ENCODE measurements at places on chromosomes 2 and 18. TPM values are rescaled to one million over a fixed set of nuclear protein-coding genes. Genes with fewer than 3 reads are reported as not detected.

ANTXR1 gene
- total RNA-seq: 0.09 TPM

CSRNP3 gene
- not detected for total RNA-seq

RFTN2 gene
- not detected for total RNA-seq

KCNK3 gene
- total RNA-seq: not detected

VSNL1 gene
- total RNA-seq: not detected

WNT10A gene
- total RNA-seq: 27.9 TPM

LBX2 gene
- total RNA-seq: 0.36 TPM

ZEB2 gene
- 13.5 TPM for total RNA-seq

ARHGAP28 gene
- total RNA-seq: not detected

YIPF4 gene
- 32.1 TPM for total RNA-seq

PPP4R3B gene
- 80.6 TPM for total RNA-seq

IL18RAP gene
- 5.8 TPM for total RNA-seq

DSG1 gene
- total RNA-seq: not detected

TMEM247 gene
- not detected for total RNA-seq

C2orf15 gene
- 1.4 TPM for total RNA-seq

TAF1B gene
- 22.3 TPM for total RNA-seq

ALPP gene
- not detected for total RNA-seq

REG3G gene
- total RNA-seq: not detected

ALPG gene
- total RNA-seq: not detected

ALKAL2 gene
- total RNA-seq: not detected

ZSWIM2 gene
- not detected for total RNA-seq

ASB1 gene
- total RNA-seq: 39.8 TPM

DNA sequence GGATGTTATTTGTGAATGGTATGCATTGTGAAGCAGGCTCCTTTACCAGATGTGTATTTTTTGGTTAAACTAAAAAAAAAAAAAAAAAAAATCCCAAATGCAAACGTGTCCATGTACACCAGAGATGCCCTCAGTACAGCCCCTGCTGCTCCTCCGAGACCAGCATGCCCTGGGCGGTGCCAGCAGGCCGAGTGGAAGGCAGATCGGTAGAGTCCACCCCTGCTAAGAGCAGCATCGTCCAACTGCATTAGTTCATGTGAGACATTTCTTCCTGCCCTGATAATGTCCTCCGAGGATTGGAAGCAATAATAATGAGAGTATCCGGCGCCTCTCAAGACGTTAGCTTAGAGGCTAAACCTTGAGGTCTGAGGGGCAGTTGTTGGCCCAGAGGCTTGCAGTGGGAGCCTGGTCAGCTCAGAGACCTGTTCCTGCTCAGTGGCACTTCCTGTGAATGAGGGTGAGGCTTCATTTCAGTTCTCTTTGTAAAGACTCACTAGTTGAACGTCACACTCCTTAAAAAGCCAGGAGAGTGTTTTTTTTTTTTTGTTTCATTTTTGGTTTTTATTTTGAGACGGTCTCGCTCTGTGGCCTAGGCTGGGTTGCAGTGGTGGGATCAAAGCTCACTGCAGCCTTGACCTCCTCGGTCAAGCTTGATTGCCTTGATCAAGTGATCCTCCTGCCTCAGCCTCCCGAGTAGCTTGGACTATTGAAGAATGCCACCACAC, 5.6 kb downstream of the SLC66A3 start:
- DNase-seq: no peak

GRCh38 chr2:171308280-171309054, 125.3 kb downstream of the METTL8 start:
- DNase-seq: no peak

- no peak for DNase-seq
Measured at GRCh38 chr2:128513961-128514283, 195.3 kb upstream of the HS6ST1 start.

GRCh38 chr2:12897181-12897580, 180.4 kb downstream of the TRIB2 start:
- no peak for DNase-seq

DNA sequence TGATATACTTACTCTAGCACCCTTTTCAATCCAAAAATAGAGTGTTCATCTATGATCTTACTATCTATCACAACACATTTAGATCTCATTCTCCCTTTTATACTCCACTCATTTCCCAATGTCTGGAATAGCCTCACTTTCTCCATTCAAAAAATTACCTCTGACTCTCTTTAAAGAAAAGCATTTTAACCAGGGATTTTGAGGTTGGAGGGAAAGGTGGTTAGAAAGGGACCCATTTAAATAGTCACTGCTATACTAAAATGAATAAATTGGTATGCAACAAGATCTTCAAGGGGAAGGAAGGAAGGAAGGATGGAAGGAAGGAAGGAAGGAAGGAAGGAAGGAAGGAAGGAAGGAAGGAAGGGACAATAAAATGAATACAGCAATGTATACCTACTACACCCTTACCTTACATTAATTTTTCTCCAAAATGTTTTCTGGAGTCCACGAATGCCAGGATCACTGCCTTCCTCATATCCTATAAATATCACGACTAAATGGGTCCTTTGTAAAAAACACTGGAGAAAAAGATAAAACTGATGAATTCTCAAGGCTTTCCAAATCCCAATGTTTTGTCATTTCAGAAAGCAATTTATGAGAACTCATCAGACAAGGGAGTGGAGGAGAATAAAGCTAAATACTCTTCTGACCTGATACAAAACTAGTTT, 202.7 kb downstream of the ZEB2 start:
- no peak for DNase-seq

GRCh38 chr18:33459612-33460011, 19.1 kb upstream of the CCDC178 start:
- DNase-seq: no peak

- no peak for DNase-seq
Measured at GRCh38 chr2:134766583-134766982, 47.8 kb upstream of the TMEM163 start.

DNA sequence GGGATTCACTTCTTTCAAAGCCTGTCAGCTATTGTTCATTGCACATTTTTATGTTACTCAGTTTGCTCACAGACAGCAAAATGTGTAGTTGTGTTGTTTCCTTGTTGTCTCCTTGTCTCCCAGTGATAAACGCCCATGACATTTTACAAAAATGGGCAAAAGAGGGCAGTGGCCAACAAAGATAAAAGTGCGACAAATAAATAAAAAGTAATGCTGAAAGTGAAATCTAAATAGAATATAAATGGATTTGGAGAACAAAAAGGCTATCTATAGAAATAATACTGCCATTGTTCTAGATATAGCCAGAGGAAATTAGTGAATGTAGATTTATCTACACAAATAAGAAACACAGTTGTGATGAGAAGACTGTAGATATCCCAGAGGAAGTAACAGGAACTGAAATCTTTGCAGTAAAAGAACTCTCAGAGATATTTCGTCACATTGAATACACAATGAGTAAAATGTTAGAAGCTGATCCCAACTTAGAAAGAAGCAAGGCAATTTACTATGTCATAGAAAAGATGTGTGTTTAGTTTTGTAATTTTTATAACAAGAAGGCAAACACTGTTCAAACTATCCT, 1186.2 kb upstream of the FAM98A start:
- no peak for DNase-seq

- DNase-seq: no peak
Measured at GRCh38 chr2:101752716-101753616, 55.5 kb downstream of the MAP4K4 start.

DNA sequence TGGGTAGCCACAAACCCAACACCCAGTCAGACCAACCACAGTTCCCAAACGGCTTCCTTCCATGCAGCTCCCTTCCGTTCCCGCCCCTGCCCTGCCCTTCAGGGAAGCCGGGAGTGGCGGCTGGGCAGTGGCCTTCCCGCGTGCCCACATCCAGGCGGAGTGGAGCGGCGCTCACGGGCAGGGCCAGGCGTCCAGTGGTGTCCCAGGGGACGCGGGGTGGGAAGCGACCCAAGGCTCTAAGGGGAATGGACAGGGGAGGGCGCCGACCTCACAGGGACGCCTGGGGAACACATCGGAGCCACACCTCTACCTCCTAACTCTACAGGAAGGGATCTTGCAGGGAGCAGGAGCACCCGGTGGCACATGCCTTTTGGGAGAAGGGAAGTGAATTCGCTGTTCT, 225.9 kb upstream of the MGAT5 start:
- no peak for DNase-seq

- no peak for DNase-seq
Measured at GRCh38 chr2:118222273-118222594, 134.0 kb downstream of the INSIG2 start.

DNA sequence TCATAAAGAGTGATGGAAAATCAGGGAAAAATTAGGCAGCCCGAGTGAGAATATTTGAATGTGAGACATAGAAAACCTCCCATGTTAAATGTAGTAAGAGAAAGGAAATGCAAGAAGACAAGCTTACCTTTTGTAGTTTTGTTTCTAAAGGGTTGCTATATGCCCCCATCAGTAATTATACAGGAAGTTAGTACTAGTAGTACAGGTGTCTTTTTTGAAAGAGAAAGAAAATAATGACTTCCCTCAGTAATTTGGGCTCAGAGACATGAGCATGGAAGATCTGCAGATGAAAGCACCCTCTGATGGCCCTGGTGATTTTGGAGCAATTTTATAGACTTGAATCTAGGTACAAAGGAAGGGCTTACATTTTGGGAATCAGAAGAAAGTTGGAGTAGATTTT, 80.8 kb downstream of the RHBDD1 start:
- no peak for DNase-seq

GRCh38 chr2:145798419-145798818, 1278.5 kb upstream of the ZEB2 start:
- no peak for DNase-seq

- no peak for DNase-seq
Measured at GRCh38 chr2:86285571-86285970, 51.9 kb downstream of the REEP1 start.

DNA sequence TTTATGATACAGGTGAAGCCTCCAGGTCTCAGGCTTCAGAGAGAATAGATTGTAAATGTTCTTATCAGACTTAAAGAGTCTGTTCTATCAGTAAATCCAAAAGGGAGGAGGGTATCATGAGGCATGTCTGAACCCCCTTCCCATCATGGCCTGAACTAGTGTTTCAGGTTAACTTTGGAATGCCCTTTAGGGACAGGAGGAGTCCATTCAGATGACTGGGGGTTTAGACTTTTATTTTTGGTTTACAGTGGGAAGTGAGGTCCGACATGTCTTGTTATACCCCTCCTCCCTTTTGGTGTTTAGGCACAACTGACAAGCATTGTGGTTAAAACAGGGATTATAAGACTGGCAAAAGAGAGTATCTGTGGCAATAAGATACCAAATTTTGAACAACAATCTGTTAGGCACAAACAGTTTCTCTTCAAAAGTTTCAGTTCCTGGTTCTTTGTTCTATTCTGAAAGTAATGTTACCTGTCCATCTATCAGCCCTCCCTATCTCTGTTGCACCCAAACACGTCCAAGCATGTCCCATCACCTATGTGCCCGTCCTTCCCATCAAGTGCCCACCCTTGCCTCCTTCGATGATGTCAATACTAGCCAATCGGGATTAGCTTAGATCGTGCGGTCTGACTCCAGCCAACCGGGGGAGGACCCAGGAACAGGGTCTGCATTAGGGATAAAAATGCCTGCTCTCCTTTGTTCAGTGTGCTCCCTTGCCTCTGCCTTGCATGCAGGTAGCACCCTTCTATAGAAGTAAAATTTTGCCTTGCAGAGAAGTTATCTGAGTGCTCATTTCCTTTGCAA, 16.4 kb downstream of the TCF23 start:
- DNase-seq: no peak

DNA sequence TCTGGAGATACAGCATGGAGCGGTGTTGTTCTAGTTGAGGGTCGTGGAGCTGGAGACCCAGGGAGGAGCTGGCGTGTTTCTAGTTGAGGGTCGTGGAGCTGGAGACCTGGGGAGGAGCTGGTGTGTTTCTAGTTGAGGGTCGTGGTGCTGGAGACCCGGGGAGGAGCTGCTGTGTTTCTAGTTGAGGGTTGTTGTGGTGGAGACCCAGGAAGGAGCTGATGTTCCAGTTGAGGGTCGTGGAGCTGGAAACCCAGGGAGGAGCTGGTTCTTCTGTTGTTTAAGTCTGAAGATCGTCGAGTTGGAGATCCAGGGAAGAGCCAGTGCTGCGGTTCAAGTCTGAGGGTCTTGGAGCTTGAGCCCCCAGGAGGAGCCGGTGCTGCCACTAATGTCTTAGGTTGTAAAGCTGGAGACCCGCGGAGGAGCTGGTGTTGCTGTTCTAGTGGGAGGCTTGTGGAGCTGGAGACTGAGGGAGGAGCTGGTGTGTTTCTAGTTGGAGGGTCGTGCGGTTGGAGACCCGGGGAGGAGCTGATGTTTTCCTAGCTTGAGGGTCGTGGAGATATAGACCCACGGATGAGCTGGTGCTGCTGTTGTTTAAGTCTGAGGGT, 155.3 kb downstream of the RTP5 start:
- no peak for DNase-seq

GRCh38 chr2:175571078-175571653, 389.7 kb upstream of the ATP5MC3 start:
- no peak for DNase-seq

DNA sequence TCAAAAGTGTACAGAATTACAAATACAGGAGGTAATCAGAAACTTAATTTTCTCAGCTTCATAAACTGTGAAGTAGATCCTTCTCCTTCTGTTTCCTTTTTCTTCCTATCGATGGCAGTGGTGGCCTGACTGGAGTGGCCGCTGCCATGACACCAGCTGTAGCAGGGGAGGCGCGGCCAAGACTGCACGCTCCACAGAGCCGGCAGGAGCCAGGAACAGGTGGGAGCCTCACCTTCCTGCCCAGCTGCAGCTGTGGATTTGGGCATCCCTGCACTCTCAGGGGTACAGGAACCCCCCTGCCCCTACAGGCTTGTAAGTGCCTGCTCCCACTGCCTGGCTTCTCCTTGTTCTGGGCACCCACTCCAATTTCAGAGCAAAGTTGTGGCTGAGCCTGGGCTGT, 76.1 kb downstream of the EPB41L3 start:
- no peak for DNase-seq

DNA sequence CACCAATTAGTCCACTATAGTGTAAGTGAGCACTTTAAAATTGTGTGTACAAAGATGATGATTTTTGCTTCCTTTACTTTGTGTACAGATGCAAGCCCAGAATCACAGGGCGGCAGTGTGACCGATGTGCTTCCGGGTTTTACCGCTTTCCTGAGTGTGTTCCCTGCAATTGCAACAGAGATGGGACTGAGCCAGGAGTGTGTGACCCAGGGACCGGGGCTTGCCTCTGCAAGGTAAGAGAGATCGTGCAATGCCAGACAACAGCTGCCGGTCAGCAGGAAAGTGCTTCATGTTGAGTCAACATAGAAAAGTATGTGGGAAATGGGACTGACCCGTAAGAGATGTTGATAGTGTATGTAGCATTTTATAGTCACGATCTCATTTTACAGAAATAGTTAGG, 156.8 kb upstream of the TTC39C start:
- no peak for DNase-seq

GRCh38 chr2:76039505-76039904, 328.8 kb upstream of the GCFC2 start:
- DNase-seq: no peak

DNA sequence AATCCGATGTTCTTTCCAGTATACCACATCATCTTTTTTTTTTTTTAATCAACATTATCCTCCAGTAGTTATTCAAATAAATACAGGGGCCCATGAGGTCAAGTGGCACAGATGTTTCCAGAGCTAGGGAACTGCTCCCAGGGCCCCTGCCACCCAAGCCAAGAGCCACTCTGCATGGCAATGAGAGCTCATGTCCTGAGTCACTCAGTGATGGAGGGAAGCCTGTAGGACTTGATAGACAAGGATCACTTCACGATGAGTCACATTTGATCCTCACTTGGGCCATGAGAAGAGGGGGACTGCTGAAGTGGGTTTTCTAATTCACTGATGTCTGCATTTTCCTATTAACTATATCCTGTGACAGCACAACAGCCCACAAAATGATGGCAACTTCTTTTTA, 127.0 kb upstream of the PKDCC start:
- DNase-seq: no peak
